ENCODE measurements at places on chromosomes 1 and 21. TPM values are rescaled to one million over a fixed set of nuclear protein-coding genes. Genes with fewer than 3 reads are reported as not detected.

FNBP1L gene
- 13.4 TPM for total RNA-seq

CAPZA1 gene
- 90.6 TPM for total RNA-seq

DNA sequence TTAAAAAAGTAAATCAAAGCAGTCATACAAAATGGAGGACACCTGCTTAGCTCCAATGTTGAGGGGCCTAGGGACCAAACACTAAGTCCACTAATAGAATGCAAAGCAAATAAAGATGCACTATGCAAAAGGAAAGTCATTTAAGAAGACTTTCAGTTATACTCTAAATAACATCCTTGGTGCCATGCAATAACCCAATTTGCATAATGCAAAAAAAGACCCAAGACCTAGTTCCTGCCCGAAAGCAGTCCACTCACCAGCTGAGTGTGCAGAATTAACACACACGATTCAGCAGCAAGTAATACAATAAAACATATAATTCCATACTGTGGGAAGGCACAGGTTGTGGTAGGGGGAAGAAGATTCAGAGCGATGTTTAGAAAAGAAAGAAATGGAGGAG is 101.8 kb downstream of the TGFBR3 start:
- no peak overlapping the region for H3K4me3 ChIP-seq
- H3K4me1 ChIP-seq = peaks cover 65% of the 10 kb centered on the region
- H3K27me3 ChIP-seq = no peaks in the 10 kb centered on the region
- H3K27ac ChIP-seq = peak overlapping the region; percentile 65

DNASE2B gene
- 0.99 TPM for total RNA-seq

DNA sequence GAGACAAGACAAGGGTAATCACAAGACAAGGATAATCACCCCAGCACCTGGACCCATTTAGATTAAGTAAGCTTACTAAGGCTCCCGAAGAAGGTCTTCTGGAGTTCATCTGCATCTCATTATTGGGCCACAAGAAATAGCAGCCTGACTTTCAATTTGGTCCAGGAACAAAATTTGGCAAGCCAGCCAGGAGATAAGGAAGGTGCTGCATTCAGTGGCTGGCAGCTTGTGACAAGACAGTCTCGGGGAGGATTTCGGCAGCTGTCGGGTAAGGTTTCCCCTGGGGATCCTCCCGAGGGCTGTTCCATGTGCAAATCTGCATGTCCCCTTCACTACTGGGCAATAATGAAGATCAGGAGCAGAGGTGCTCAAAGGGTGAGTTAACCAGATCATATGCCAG is 195.2 kb downstream of the FCRL5 start:
- no peaks in the 10 kb centered on the region for H3K27me3 ChIP-seq
- no peak for DNase-seq
- no peaks in the 10 kb centered on the region for H3K4me1 ChIP-seq
- no peak overlapping the region for H3K4me3 ChIP-seq
- H3K27ac ChIP-seq = no peak overlapping the region
- H3K36me3 ChIP-seq = no peaks in the 10 kb centered on the region

Measured in sigmoid colon (tissue), 7 donors.